Dorsolateral prefrontal cortex (tissue), 122 donors: ENCODE measurements at places on chromosomes 7 and 10.

DNA sequence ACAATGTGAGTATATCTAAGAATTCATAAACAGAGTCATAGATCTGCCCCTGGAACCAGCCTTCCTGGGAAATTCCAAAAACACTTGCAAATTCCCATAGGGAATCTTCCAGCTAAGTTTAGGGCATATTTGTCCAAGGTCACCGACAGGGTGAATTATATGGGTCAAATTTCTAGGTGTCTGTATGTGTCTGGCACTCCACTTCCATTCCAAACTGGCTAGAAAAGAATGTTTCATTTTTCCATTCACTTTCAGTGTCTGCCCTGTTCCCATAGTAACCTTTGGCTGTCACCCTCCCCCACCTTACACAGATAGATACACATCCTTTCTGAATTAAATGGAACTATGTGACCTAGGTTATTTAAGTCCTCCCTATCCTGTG lies 230.9 kb downstream of the CREB5 start:
- no peak for DNase-seq

DNA sequence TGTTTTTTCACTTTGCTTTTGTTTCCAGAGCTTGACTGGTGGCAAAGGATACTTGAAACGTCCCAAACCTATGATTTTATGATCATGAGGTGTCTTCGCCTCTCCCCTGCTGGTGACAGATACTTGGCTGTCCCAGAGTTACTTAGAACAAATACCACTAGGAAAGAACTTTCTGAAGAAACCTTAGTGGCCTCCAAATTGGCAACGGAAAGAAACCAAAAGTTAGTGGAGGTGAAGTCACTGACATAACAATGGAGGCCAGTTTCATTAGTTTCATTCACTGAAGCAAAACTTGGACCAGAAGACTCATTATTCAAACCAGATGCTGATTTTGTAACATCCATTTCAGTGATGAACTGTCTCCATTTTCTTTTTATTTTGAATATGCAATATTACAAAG lies 68.6 kb downstream of the JAZF1 start:
- no peak for DNase-seq

GRCh38 chr10:27743012-27743876 lies 2.4 kb downstream of the MKX start:
- DNase-seq: peak; percentile 44

DNA sequence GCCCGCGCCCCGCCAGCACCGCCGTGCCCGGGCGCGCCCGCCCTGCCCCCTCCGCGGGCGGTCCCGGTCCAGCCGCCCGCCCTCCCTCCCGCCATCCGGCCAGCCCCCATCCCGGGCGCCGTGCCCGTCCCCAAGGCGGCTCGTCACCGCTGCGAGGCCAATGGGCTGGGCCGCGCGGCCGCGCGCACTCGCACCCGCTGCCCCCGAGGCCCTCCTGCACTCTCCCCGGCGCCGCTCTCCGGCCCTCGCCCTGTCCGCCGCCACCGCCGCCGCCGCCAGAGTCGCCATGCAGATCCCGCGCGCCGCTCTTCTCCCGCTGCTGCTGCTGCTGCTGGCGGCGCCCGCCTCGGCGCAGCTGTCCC lies at the start of gene HTRA1:
Gene HTRA1 (plus strand): TSS at position 187 of the 362 bp plus-strand sequence. CDS start 100 bp downstream, at position 287.
- peak; percentile 80 for DNase-seq

- no peak for DNase-seq
These were observed 30.3 kb downstream of the GRID1 start for GRCh38 chr10:86336341-86336740.

GRCh38 chr7:143205560-143206293 lies 16.1 kb upstream of the TAS2R40 start:
- no peak for DNase-seq

GRCh38 chr10:111123883-111124282 lies 47.1 kb downstream of the ADRA2A start:
- DNase-seq: no peak

DNA sequence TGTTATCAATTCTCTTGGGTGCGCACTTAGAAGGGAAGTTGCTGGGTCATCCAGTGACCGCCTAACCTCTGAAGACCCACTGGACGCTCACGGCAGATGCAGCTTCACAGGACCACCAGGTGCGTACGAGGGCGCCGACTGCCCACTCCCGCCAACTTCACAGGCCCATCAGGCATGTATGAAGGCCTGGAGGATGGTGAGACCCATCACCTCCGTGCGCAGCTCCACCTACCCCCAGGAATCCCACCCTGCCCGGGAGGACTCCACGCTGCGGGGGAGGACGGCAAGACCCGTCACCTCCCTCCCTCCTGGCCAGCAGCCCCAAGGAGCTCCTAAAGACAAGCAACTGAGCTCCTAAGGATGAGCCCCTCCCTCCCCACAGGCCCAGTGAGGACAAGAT lies 146.9 kb downstream of the MAD1L1 start:
- DNase-seq: no peak

DNA sequence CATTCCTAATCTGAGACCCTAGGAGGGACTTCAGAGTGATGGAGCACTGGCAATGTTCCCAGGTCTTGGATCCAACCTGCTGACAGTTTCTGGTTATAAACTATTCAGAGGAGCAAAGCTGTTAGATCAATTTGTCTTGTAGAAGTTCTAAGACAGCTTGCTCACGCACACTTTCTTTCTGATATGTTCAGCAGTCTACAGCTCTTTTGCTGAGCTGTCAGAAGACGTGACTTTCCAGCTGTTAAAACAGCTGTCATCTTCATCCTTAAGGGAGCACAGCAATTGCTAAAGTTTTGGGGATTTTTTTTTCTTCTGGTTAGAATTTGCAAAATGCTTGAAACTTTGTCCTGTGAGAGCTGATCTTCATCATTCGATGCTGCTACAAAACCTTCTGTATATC lies 823.1 kb downstream of the SORCS1 start:
- no peak for DNase-seq

GRCh38 chr10:30854656-30855055 lies 177.0 kb downstream of the ZNF438 start:
- no peak for DNase-seq

DNA sequence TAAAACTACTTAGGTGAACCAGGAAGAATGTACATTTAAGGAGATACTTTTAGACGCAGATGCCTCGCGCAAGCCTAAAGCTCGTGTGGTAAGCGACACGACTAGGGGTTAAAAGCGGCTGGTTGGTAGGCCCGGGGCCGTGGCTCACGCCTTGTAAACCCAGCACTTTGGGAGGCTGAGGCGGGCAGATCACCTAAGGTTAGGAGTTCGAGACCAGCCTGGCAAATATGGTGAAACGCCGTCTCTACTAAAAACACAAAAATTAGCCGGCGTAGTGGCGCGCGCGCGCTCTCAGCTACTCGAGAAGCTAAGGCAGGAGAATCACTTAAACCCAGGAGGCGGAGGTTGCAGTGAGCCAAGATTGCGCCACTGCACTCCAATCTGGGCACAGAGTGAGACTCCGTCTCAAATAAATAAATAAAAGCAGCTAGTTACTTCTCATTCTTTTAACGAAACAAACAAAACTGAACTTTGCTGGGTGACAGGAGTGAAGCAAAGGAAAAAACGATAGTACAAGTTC lies 879 bp downstream of the NUDT5 start:
- peak; percentile 11 for DNase-seq

DNA sequence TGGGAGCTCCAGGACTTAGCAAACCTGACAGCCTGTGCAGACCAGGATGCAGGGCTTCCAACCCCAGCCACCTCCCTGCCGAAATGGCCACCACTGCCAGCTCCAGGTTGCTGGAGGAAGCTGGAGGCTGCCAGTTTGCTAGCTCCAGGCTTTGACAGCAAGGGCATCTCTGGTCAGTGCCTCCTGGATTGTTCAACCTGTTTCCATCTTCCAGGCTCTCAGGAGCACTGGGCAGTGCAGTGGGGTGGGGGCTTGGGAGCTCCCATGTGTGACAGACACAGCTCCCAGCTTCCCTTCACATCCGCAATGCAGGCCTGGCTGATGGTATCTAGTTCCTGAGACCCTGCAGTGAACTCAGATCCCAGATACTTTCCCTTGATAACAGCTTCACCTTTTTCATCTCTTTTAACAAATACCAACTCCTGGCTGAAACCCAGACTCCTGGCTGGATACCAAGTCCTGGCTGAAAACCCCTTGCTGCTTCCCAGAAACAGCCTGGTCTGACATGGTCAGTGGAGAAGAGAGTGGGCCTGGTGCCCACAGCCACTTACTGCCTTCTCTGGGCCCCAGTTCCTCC lies 20.8 kb upstream of the RET start:
- peak; percentile 25 for DNase-seq

DNA sequence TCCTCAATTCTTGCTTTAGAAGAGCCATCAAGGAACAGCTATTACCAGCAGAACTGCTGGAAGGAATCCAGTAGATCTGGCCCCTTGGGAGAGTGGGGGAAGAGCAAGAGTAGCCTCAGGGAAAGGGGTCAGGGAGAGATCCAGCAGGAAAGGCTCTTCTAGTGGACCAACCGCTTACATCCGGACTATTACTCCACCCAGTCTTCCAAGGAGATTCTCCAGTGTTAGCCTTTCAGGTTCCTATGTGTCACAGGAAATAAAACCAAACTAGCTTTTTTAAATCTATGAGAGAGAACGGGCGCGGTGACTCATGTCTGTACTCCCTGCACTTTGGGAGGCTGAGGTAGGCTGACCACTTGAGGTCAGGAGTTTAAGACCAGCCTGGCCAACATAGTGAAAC lies 34.3 kb downstream of the TET1 start:
- DNase-seq: no peak

GRCh38 chr10:11587722-11588259 lies 23.7 kb downstream of the USP6NL start:
- DNase-seq: no peak

DNA sequence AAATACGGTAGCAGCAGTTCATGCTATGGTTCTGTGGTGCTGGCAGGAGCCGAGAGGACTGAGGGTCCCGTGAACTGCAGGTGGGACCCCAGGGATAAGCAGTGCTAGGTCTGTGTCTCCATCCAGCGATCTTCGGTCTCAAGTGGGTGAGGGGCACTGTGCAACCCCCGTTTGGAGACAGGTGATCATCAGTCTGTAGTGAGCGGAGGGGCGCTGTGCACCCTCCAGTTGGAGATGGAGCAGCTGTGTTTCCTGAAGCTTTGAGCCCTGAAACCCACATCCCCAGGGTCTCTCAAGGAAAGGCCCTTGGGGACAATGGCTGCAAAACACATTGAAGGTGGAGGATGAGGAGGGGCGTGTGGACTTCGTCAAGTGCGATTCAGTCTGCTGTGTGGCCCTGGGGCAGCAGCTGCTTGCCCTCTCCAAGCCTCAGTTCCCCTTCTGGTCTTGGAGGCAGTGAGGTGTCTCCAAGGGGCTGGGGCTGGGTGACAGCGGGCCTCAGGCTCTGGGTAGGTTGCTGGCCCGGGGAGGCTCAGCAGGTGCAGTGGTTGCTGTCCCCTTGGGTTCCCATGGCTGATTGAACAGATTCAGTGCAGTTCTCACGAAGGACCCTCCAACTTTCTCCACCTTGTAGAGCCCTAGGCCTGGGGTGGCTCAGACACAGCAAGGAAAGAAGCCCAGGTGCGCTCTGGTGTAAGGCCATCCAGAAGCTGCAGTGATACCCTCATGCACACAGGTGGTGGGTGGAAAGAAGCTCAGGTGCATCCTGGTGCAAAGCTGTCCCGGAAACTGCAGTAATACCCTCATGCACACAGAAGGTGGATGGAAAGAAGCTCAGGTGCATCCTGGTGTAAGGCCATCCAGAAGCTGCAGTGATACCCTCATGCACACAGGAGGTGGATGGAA lies 160.6 kb downstream of the ADARB2 start:
- no peak for DNase-seq

DNA sequence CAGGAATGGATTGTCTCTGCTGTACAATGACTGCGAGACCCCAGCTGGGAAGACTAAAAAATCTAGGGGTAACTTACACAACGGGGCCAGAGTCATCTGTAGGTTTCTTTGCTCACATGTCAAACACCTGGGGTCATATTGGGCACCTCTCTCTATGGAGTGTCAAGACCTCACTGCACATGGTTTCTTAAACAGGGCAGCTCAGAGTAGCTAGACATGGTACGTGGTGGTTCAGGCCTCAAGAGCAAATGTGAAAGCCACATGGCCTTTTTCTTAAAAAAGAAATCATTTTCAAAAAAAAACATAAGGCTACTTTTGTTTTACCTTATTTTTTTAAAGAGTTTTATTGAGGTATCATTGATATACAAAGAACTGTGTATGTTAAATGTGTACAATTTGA lies 162.2 kb upstream of the ITGB1 start:
- DNase-seq: no peak

GRCh38 chr7:158259141-158259540 lies 328.5 kb downstream of the PTPRN2 start:
- no peak for DNase-seq

DNA sequence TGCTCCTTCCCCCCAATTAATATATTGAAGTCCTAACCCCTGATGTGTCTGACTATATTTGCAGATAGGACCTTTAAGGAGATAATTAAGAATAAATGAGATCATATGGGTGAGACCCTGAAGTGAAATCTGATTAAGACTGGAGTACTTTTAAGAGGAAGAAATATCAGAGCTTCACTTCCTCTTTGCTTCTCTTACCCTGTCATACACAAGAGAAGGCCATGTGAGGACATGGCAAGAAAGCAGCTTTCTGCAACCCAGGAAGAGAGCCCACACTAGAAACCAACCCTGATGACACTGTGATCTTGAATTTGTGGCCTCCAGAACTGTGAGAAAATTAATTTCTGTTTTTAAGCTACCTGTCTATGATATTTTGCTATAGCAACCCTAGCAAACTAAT lies 44.2 kb downstream of the JMJD1C start:
- DNase-seq: no peak

DNA sequence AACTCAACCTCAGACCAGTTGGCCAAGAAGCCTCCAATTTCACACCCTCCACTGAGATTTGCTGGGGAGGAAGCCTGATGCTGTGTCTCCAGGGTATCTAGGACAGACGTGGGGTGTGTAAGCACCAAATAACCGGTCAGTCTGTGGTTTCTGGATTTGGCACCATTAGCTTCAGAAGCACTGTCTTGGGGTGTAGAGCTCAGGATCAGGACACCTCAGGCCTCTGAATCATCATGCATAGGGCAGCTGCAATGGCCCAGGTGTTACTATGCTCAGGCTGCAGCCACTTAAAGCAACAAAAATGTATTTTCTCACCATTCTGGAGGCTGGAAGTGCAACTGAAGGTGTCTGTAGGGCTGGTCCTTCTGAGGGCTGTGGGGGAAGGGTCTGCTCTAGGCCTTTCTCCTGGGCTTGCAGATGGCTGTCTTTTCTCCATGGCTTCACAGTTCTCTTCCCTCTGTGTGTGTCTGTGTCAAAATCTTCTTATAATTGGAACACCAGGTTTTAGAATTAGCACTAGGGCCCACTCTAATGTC lies 73.4 kb upstream of the SEPHS1 start:
- DNase-seq: no peak

GRCh38 chr7:94483843-94484242 lies 25.8 kb upstream of the CASD1 start:
- DNase-seq: no peak

DNA sequence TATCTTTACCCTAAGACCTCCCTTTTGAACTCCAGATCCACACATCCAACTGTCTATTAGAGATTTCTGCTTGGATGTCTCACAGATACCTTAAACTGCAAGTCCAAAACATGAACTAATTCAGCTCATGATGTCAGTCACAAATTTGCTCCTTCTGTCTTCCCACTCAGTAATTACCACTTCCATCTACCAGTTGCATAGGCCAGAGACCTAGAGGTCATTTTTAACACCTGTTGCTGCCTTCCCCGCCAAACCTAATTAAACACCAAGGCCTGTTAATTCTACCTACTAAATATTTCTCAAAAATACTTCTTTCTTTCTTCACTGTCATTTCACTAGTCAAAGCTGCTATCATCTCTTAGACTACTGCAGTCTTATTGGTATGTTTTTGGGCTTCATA lies 8.2 kb downstream of the SLK start:
- no peak for DNase-seq
